ENCODE measurements at places on chromosomes 3 and 15.

- peaks cover 2% of the 10 kb centered on the region for H3K36me3 ChIP-seq
- H3K4me3 ChIP-seq: no peak overlapping the region
- no peak for DNase-seq
- H3K27ac ChIP-seq: no peak overlapping the region
- no peaks in the 10 kb centered on the region for H3K4me1 ChIP-seq
These were observed 51.7 kb downstream of the MYO5C start for GRCh38 chr15:52243697-52244555.

DNA sequence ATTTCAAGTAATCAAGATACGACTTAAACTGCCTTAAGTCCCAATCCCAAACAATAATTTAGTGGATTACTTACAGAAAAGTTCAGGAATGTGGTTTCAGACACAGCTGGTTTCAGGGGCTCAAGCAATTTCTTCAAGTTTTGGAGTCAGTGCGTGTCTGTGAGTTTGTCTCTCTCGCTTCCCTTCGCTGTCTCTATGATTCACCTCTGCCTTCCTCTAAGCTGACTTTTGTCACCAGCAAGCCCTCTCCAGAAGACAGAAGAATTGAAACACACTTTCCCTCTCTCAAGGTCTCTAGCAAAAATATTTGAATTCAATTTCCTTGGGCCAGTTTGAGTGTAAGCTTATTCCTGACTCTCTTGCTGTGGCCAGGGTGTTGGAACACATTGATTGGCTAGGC, 392.4 kb downstream of the EDEM1 start:
- DNase-seq: no peak
- no peaks in the 10 kb centered on the region for H3K4me1 ChIP-seq
- H3K27me3 ChIP-seq: no peaks in the 10 kb centered on the region
- H3K27ac ChIP-seq: no peak overlapping the region
- no peak overlapping the region for H3K4me3 ChIP-seq

GRCh38 chr3:170640737-170641171, 54.9 kb upstream of the SLC7A14 start:
- DNase-seq: no peak
- no peaks in the 10 kb centered on the region for H3K4me1 ChIP-seq
- no peak overlapping the region for H3K4me3 ChIP-seq

- no peak overlapping the region for H3K4me3 ChIP-seq
- peaks cover 6% of the 10 kb centered on the region for H3K4me1 ChIP-seq
- H3K27ac ChIP-seq: no peak overlapping the region
- DNase-seq: no peak
- H3K27me3 ChIP-seq: no peaks in the 10 kb centered on the region
These were observed 63.5 kb upstream of the TGFBR2 start for GRCh38 chr3:30542897-30543296.

GRCh38 chr3:124582621-124583395, 147.4 kb upstream of the UMPS start:
- H3K27ac ChIP-seq: no peak overlapping the region
- H3K27me3 ChIP-seq: no peaks in the 10 kb centered on the region
- DNase-seq: no peak
- H3K4me1 ChIP-seq: peaks cover 8% of the 10 kb centered on the region
- no peak overlapping the region for H3K4me3 ChIP-seq

DNA sequence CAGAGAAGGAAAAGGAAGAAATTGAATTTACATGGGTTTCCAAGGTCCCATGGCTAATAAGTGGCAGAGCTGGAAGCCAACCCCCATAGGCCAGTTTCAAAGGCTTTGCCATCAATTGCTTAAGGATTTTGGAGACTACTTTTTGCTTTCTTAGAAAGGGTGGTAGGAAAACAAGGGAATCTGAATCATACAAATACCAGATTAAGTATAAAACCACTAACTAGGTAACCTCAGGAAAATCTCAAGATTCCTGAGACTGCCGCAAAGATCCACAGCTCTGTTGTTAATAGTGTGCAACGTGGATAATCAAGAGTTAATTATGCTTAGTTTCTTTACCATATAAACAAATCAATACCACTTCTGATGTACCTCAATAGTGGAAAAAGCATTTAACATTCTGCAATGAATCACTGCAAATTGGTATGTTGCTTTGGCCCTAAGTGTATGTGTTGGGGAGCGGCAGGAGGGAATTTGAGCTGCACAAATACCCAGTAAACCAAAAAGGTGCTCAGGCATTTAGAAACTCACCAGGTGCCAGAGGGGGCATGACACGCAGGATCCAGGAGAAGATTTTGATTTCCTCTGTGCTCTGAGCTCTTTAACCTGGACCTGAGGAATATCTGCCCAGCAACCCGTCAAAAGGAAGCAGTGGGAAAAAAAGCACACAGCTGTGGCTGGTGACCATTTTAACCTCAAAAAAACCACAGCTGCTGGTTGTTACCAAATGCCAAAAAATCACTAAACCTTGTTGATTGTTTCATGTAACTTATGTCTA, 22.0 kb downstream of the AADAC start:
- no peak for DNase-seq
- H3K36me3 ChIP-seq: no peaks in the 10 kb centered on the region
- H3K27me3 ChIP-seq: no peaks in the 10 kb centered on the region
- no peak overlapping the region for H3K27ac ChIP-seq
- peaks cover 7% of the 10 kb centered on the region for H3K4me1 ChIP-seq
- no peak overlapping the region for H3K4me3 ChIP-seq

Data from pancreas (tissue), 10 donors.